ENCODE measurements at places on chromosomes 7 and 10.

DNA sequence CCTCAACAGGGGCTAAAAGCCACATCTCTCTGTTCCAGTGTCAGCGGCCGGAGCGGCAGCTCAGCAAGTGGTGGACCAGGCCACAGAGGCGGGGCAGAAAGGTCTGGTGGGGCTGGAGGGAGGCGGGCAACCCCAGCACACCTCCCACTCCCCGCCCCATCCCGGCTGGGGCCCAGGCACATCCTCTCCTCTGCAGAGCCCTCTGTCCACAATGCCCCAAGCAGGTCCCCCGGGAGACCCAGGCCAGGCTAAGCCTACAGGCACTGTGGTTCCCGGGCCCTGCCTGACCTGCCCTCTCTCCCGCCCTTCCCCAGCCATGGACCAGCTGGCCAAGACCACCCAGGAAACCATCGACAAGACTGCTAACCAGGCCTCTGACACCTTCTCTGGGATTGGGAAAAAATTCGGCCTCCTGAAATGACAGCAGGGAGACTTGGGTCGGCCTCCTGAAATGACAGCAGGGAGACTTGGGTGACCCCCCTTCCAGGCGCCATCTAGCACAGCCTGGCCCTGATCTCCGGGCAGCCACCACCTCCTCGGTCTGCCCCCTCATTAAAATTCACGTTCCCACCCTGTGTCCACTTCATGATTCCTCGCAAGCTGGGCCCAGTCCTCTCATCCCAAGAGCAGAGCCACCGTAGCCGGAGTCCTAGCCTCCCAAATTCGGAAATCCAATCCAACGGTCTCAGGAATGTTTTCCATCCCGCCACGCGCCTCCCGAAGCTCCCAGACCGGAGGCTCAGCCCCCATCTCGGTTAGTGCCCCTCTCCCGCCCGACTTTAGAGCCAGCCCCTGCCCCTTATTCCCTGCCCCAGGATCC, 2.1 kb downstream of the ADIRF start:
- no peak for DNase-seq

GRCh38 chr7:101686030-101686429, 56.9 kb upstream of the MYL10 start:
- DNase-seq = no peak

- no peak for DNase-seq
Measured at GRCh38 chr7:44685723-44686122, 62.9 kb upstream of the ZMIZ2 start.

- no peak for DNase-seq
Measured at GRCh38 chr7:138892006-138892630, 89.1 kb downstream of the KIAA1549 start.

DNA sequence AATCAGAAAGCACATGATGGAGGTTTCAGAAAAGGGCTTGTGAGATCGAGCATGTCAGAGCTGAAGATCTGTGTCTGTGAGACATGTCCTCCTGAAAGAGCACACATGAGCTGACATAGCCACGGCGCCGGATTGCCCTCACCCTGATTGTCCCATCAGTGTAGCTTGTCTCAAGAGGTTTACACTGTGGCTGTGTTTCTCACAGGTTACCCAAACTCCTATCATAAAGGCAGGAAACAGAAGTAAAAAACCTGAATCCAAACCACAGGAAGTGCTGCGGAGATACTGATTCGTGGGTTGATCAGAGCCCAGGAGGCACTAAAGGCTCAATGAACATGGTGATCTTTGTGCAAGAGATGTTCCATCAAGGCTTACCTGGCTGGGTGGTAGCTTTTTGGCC, 3.9 kb upstream of the ATP6V0E2 start:
- DNase-seq = no peak

- no peak for DNase-seq
Measured at GRCh38 chr10:76324283-76324682, 892.9 kb downstream of the LRMDA start.

DNA sequence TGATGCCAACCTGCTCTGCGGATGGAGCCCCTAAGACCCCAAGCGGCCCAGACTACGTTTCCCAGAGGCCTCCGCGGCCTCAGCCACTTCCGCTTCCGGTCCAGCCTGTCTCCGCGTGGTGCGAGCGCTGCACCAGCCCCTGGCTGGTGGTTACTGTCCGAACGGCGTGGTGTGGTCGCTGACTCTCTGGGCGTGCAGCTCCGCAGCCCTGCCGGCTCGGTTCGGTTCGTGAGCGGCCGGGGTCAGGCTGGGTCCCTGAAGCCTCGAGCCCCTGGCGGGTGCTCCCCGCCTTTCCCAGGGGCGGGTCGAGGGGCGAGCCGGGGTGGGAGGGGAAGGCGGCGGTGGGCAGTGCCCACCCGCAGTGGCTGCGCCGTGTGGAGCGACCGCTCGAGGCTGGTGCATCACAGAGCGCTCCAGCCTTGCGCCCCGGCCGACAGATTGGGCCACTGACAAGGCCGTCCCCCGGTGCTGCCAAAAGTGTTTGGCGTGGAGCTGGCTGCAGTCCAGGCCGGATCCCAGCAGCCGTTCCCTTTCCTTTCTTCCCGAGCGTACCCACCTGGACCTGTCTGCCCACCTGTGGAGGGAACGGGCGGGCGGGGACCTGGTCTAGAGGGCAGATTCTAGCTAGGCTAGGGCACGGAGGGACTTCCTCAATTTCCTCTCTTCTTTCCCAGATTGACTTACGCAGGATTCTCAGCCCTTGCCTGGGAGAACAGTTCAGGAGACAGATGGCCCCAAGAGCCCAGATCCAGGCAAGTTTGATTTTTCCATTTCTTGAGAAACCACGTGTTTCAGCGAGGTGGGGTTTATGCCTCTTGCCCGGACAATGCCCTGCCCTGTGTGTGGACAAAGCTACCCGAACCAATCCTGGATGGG, at the start of gene ZNF485:
ZNF485 (plus strand) TSS at position 116 of the 876 bp plus-strand sequence; CDS start at position 729, 613 bp downstream.
- peak; percentile 27 for DNase-seq

DNA sequence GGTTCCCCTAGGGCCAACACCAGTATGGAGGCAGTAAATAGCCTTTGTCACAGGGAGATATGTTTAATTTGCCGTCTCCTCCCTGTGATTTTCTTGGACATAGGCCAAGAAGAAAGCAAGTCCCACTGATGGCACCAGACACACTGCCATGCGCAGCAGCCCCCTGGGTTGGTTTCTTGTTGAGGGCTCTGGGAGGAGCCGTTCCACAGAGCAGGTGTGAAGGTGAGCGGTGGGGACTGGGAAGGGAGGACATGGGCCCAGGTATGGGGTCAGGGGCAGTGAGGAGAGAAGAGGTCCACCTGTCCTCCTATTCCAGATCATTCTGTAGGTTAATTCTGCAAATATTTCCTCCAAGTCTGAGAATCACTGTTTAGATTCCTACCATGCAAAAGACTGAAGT, 376.1 kb downstream of the PLXNA4 start:
- no peak for DNase-seq

DNA sequence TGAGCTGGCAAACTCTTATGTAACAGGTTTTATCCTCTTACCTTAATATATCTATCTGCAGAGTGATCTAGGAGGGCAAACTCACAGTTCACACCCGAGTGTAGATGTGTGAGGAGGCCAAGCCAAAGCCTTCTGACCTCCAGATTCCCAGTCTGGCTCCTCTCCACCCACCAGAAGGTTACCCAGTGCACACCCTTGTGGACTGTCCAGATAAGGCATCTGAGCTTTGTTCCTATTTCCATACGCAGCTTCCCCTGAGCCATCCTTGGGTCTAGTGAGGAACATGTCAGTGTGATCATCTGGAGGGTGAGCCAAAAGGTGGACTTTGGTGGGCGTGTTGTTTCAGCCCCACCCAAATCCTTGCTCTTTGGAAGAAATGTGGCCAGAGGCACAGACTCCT, 203.0 kb upstream of the MEOX2 start:
- DNase-seq = no peak

GRCh38 chr10:124259139-124259825, 159.4 kb downstream of the OAT start:
- DNase-seq = no peak

GRCh38 chr7:134766779-134767519, 12.5 kb upstream of the CALD1 start:
- DNase-seq = no peak

DNA sequence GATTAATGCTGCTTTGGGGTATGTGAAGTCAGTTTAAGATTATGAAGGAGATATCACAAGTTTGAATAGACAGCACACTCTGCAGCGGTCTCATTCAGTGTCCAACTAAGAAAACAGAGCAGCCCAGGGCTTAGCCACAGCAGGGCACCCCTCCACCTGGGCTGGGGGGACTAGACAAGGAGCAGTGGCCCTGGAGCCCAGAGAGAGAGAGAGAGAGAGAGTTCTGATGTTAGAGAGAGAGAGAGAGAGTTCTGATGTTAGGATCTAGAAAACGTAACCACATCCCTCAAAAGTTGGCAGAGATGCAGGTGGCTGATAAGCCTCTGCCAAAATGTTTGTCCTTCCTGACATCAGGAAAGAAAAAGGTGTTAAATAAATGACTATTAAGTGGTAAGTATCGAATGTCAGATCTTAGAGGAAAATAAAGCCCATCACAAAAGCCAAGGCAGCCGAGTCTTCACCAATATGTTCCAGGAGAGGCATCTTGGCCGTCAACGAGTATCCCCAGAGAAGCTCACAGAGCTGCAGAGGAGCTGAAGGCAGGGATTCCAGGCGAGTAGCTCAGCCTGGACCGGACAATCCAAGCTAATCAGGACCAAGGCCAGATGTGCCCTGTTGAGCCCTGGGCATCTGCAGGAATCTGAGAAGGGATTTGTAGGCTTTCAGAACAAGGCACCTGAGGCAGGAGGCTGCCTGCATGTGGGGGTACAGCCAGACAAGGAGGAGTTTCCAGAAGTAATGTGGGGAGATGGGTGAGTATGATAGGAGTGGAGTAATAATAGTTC, 150.1 kb upstream of the TCF7L2 start:
- no peak for DNase-seq

GRCh38 chr10:117736655-117737054, 194.1 kb downstream of the EMX2 start:
- no peak for DNase-seq

DNA sequence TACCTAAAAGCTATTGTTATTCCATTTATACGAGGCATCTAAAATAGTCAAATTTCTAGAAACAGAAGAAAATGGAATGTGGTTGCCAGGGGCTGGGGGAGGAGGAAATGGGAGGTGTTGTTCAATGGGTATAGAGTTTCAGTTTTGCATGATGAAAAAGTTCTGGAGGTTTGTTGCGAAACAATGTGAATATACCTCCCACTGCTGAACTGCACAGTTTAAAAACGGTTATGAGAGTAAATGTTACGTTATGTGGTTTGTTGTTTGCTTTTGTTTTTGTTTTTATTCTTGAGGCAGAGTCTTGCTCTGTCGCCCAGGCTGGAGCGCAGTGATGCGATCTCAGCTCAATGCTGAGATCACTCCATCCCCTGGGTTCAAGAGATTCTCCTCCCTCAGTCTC, 64.9 kb upstream of the NRBF2 start:
- DNase-seq = no peak
